Activated CD4-positive, alpha-beta T cell treated with anti-CD3 and anti-CD28 coated beads for 36 hours (primary cell): ENCODE measurements at places on chromosomes 16 and 17. TPM values are rescaled to one million over a fixed set of nuclear protein-coding genes. Genes with fewer than 3 reads are reported as not detected.

The SRCIN1 gene
- 0.73 TPM for total RNA-seq

The KRT13 gene
- not detected for total RNA-seq

The NEUROD2 gene
- total RNA-seq: not detected

The SLC16A13 gene
- total RNA-seq: 8.3 TPM

The TMEM88 gene
- total RNA-seq: 3.5 TPM

The LSM12 gene
- 102 TPM for total RNA-seq

The MT1M gene
- not detected for total RNA-seq

The SLFN5 gene
- total RNA-seq: 29.8 TPM

DNA sequence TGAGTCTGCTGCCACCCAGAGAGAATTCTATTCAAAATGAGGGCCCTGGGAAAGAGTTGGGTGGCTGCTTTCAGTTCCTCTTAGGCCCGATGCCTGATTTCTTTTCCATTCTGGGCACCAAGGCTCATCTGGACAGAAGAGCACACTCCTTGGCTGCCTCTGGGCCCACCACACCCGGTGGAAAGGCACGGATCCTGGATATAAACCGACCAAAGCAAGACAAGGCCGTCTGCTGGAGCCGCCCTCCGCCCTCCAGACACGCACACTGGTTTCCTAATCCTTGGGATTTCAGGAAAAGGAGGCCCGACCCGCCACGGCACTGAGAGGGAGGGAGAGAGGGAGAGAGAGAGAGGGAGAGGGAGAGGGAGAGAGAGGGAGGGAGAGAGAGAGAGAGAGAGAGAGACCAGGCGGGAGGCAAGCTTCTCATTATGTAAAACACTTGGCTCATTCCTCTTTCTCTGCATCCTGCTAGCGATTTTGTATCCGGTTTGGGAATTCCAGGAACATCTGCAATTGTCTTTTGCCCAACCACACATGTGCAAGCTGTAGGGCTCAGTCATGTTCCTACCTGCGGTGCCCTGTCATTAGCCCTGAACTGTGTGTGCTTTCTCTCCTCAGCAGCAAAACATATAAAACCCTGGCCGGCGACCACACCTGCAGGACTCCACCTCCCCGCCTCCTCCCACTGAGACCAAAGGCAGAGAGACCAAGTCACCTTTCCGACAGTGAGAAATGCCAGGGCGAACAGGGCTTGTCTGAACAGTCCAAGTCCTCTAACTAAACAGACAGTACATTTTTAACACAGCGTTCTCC is 347.2 kb downstream of the SOX9 start:
- no peak for DNase-seq

DNA sequence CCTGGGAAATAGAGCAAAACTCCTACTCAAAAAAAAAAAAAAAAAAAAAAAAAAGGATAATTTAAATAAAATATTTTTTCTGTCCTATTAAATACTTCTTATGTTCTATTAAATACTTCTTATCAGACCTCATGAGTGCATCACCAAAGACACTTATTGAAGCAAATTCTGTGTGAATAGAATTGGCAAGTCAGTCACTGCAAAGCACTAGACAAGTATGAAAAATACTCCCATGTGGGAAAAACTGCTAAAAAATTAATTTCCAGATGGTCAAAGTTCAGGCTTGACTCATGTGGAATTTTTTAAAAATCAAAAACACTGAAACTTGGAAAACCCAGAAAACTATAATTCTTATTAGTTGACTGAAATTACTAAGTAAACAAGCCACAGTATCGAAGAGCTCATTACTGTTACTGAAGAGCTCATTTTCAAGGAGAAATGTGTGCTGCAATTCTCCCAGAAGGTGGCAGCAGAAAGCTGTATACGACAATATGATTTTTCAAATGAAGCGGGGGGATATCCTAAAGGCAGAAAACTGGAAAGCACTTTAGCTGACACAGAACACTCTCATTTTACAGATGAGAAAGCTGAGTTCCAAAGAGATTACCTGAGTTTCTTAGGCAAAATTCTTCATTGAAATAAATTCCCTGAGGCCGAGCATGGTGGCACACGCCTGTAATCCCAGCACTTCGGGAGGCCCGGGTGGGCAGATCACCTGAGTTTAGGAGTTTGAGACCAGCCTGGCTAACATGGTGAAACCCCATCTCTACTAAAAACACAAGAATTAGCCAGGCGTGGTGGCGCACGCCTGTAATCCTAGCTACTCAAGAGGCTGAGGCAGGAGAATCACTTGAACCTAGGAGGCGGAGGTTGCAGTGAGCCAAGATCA is 15.9 kb upstream of the FBXO47 start:
- DNase-seq: peak; percentile 57

DNA sequence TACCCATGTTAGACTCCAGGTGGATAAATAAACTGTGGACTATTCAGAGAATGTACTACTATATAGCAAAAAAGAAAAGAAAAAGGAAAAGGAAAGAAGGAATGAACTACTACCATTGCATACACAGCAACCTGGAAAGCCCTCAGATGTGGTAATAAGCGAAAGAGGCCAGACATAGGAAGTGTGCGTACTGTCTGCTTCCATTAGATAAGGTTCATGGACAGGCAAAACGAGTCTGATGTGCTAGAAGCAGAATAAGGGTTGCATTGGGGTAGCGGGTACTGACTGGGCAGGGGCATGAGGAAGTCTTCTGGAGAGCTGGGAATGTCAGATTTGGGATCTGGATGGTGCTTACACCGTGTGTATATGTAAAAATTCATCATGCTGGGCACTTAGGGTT is 21.8 kb downstream of the CLEC16A start:
- no peak for DNase-seq

- DNase-seq: no peak
These were observed 20.5 kb downstream of the SRCIN1 start for GRCh38 chr17:38585056-38585917.

DNA sequence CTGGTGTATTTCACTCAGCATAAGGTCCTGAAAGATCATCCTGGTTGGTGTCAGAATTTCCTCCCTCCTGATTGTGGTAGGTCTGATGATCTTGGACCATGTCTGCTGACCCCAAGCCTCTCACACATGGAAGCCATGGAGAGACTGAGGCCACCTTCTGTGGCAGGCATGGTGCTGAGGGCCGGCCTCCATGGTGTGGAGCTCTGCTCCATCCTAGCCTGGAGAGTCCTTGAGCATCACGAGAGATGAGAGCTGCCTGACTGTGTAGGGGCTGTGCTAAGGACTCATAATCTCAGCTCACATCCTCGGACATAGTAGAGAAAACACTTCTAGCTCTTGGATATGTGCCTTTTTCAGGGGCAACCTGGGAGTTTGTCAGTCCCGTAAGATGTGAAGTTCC is 40.6 kb downstream of the MPRIP start:
- DNase-seq: no peak

DNA sequence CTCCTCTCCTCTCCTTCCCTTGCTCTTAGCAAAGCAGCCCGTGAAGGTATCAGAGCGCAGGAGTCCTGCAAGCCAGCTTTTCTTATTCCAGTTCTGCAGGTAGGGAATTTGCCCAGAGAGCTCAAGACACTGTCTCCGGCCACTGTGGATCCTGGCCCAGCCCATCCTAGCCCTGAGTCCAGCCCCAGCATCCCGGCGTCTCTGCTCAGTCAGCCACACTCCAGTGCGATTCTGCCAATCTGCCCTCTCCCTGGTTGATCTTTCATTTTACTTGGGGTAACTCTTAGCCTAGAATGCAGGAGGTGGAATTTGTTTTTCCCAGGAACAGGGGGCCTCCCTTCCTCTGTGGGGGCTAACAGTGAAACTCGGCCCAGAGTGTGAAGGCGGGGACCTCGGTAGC is 176.9 kb upstream of the GSE1 start:
- no peak for DNase-seq

DNA sequence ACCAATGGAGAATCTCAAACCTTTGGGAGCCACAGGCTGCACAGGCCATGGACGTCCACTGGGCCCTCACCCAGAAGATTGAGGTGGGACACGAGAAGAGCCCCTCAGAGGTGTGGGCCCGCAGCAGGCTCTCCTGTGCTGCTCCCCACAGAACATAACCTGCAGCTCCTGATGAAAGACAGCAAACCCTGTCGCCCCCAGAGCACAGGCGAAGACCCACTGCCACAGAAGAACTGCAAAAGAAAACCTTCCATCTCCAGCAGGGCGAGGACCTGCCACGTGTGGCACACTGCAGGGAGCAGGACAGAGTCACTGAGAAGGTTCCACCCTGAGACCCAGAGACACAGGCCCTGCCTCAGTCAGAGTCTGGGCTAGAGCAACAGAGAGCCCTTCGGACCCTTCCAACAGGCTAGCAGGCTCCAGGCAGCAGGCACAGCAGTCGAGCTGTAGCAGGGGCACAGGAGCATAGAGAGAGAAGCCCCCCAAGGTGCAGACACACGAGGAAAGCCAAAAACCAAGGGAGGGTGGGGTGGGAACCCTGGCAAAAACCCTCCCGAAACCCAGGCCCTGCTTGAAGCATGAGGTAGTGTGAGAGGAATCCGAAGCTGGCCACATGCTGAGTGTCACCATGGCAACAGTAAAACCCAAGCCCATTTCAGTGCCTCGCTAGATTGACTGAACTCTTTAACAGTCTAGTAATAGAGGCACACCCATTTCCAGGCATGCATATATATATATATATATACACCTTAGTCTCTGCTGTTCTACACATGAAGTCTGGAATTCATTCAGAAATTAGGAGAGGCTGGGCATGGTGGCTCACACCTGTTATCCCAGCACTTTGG is 60.0 kb upstream of the CHMP6 start:
- DNase-seq: no peak

DNA sequence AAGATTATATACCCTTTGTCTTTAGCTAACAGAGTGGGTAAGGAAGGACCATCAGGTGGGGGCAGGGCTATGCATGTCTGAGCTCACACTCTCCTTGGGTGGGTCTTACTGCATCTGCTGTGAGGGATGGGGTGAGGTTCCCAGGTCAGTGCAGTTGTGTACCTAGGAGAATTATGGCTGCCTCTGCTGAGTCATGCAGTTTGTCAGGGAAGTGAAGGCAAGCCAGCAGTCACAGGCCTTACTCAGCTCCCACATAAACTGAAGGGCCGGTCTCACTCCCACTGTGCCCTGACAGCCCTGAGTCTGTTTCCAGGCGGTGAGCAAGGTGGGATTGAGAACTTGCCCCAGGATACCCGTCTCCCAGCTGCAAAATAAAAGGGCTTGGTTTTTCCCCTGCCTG is 328.6 kb downstream of the MAP2K6 start:
- DNase-seq: no peak

- no peak for DNase-seq
These were observed 29.4 kb downstream of the GRB7 start for GRCh38 chr17:39767147-39767546.

- DNase-seq: peak; percentile 54
These were observed 1.6 kb downstream of the CMIP start for GRCh38 chr16:81445966-81446906.

GRCh38 chr17:19659366-19660177 is 11.0 kb downstream of the ALDH3A2 start:
- DNase-seq: no peak

GRCh38 chr16:80585764-80586163 is 45.0 kb downstream of the DYNLRB2 start:
- DNase-seq: peak; percentile 18

DNA sequence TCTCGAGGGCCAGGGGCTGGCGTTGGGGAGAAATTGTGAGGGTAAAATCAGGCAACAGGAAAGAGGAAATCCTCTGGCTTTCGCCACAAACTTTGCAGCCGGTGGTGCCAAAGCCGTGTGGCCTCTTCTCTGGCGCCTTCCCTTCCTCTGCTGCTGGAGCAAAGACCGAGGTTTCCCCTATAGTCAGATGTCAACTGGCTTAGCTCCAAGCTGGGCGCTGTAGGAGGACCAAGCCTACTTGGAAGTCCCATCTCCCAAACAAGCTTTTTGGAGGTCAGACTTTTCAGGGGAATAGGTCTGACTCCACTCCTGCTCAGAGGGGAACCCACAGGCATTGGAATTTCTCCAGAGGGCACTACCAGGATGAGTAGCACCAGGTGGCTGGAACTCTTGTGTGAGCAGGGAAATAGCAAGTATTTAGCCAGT is 5.0 kb downstream of the IGFBP4 start:
- DNase-seq: no peak

DNA sequence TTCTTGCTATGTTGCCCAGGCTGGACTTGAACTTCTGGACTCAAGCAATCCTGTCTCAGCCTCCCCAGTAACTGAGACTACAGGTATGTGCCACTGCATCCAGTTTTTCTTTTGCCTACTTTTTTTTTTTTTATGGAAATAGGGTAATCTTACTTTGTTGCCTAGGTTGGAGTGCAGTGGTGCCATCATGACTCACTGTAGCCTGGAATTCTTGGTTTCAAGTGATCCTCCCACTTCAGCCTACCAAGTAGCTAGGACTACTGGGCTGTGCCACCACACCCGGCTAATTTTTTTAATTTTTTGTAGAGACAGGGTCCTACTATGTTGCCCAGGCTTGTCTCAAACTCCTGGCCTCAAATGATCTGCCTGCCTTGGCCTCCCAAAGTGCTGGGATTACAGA is 10.0 kb downstream of the LRRC36 start:
- no peak for DNase-seq

DNA sequence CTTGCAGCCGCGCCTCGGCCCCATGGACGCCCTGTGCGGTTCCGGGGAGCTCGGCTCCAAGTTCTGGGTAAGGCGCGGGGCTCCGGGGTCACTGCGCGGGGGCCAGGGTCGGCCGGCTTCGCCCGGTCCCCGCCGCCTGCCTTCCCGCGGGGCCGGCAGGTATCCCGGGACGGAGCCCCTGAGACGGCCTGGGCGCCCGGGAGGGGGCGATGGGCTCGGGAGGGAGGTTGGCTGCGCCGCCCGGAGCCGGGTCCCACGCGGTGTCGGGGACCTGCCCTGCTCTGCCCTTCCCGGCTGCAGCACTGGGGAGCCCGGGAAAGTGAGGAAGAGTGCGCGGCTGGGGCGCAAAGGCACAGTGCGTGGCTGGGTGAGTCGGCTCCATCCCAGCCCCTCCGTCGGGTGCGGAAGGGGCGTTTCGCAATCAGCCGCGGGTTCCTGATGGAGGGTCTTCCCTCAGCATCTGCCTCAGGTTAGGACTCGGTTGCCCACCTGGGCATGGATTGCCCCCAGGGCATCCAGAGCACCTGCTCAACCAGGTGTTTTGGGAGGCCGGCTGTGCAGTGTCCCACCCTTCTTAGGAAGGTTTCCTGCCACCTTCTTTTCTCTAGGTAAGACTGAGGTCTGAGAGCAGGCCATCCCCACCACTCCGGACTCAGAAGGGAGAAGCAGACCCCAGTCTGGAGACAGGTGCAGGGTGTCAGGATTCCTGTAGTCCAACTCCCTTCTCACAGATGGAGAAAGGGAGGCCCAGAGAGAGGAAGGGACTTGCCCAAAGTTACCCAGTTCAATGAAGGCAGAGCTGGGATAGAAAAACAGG is 442 bp downstream of the ABCC3 start:
- DNase-seq: no peak

DNA sequence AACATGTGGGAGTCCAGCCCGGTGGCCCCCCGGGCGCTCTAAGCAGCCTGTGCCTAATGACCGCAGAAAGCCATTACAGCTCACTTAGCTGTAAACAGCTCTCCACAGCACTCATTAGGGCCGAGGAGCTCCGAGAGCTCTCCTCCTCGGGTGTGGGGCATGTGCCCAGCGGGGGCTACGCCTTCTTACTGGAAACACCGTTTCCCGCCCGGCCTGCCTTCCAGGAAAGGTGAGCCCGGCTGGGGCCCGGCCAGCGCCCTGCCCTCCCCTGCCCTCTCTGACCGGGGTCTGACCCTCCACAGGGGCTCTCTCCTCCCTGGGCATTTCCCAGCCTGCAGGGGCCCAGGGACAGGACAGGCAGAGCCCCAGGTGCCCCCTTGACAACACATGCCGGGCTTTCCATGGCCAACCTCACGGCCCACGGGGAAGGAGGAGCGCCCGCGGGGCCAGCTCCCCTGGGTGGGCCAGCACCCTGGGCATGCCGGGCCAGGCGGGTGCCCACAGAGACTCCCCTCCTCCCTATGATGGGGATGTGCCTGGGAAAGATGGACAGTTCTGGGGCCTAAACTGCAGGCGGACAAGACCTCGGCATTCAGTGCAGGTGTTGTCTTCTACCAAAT is 72.6 kb downstream of the SDK2 start:
- DNase-seq: no peak
